Stimulated activated CD4-positive, alpha-beta T cell treated with anti-CD3 and anti-CD28 coated beads, TNF-alpha, amount 100 ng/mL, for 1 hour (primary cell): ENCODE measurements at places on chromosomes 5 and 9.

DNA sequence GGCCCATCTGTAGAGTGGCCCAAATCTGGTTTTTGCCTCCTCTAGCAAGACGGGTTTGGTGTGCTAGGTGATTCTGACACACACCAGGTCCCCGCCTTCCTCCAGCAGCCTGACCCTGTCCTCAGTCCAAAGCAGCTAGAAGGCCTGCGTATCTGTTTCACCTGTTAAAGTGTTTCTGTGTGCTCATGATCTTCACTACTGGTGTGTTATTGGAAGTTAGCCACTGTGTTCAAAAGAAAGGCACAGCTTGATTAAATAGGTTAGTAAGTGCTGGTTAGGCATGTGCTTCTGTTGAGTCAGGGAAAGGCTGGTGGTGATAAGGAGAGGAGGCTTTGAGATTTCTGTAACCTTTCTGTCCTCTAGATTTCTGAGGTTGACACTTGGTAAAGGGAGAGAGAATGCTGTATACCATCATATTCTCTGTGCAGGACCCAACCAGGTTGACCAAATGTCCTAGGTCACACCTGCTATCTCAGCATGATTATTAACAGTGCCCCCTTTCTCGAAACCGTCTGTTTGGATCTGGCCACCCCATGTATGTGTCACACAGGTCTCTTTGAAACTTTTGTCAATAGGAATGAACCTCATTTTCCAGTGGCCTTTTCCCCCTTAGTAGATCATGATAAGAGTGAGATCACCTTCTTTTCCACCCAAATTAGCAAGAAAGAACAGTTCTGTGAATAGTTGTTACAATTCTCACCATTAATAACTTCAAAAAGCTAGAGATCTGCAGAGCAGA is 58.8 kb downstream of the ARHGAP26 start:
- DNase-seq, result no peak

DNA sequence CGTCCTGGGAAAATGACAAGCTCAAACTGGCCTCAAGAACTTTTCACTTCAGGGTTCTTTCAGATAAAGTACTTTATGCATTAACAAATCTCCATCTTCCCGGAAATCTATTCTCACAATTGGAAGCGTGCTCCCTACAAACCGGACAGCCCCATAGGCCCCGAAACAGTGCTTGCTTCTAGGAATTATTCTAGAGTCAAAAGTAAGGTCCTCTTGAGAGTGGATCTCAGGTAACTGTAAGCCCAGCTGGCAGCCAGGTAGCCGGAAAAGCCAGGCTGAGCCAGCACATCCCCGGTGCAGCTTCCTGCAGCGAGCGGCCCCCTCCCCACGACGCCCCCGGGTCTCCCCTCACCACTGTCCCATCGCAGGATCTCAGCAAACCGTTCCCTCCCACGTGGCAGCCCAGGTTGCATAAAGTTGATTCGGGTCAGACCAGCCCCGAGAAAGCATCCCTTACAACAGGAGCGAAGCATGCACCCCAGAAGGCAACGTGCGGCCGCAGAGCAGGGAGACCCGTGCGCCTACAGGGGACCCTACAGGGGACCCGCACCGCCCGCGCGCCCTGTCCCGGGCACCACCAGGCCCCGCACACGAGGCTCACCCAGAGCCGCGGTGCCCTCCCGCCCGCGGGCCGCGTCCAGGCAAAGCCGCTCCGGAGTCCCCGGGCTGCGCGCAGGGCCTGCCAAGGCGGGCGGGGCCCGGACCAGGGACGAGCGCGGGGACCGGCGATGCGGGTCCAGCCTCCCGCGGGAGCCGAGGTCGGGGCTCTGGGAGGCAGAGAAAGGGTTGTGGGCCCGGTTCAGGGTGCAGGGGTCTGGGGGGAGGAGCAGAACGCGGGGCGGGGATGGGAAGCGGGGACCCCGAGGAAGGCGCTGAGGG is 920 bp downstream of the LPCAT1 start:
- no peak for DNase-seq

GRCh38 chr9:117682955-117683710 is 21.1 kb upstream of the TLR4 start:
- no peak for DNase-seq

- no peak for DNase-seq
Measured at GRCh38 chr9:106637486-106637885, 225.5 kb upstream of the ZNF462 start.

DNA sequence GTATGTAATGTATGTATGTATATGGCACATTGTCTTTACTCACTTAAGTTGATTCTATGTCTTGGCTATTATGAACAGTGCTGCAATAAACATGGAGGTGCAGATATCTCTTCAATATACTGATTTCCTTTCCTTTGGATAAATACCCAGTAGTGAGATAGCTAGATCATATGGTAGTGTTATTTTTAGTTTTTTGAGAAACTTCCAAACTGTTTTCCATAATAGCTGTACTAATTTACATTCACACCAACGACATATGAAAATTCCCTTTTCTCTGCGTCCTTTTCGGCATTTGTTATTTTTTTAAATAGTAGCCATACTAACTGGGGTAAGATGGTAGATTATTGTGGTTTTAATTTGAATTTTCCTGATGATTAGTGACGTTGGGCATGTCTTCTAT is 445.6 kb downstream of the NFIB start:
- no peak for DNase-seq

DNA sequence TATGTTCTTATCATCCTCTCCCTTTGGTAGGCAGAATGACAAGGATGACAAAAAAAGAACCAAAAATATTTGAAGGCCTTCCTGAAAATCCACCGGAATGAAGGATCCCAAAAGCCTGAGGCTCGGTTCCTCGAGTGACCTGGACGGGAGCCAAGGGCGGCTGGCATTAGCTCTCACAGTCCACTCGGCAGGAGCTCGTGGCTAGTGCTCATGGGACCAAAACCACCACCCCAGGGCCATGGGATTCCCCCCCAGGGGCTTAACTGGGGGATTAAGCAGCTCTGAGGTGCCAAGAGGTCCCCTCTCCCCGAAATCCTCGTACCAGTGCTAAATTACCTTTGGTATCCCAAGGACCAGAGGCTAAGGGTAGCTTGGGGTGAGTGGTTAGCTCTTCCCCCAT is 586 bp upstream of the PDZD2 start:
- DNase-seq, result no peak

DNA sequence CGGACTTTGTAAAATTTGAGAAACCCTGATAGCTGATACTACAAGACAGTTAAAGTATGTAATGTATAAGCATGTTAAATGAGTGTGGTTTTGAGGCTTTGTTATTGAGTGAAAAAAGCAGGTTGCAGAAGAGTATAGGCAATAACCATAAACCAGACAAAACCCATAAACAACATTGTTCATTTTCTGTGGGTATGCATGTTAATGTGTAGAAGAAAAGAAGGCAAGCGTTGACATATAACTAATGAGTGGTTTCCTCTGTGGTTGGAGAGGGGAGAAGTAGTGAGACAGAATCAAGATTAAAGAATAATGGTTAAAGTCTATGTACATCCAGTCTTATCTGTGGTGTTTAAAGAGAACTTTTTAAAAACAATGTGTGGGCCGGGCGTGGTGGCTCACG is 26.2 kb downstream of the RAD23B start:
- no peak for DNase-seq
